ENCODE measurements at places on chromosomes 1 and 21. TPM values are rescaled to one million over a fixed set of nuclear protein-coding genes. Genes with fewer than 3 reads are reported as not detected.

Gene LCE1D
- not detected for total RNA-seq

GRCh38 chr1:247849616-247850015, 7.4 kb upstream of the TRIM58 start:
- H3K4me1 ChIP-seq: no peaks in the 10 kb centered on the region
- H3K27me3 ChIP-seq: peaks cover 9% of the 10 kb centered on the region
- H3K4me3 ChIP-seq: no peak overlapping the region
- no peak overlapping the region for H3K27ac ChIP-seq
- no peaks in the 10 kb centered on the region for H3K36me3 ChIP-seq
- no peak for DNase-seq

DNA sequence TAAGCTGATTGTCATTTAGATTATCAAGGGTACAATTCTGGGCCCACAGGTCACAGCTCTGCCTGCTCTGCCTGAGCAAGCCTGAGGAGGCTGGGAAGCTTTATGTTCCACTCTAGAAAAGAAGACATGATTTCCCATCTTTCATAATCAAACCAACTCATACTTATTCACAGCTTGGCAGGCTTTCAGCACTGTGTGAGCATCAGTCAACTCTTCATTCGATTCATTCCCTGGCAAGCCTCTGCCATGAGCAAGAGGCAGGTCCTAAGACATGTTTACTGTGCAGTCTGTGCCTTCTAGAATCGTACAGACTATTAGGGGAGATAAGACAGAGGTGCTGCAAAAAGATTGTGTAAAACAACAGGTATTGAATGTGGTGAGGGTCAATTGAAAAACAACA, 24.5 kb upstream of the KIRREL1 start:
- H3K4me3 ChIP-seq: no peak overlapping the region
- H3K4me1 ChIP-seq: no peaks in the 10 kb centered on the region
- H3K27ac ChIP-seq: no peak overlapping the region
- no peaks in the 10 kb centered on the region for H3K27me3 ChIP-seq
- no peak for DNase-seq

- peaks cover 13% of the 10 kb centered on the region for H3K4me1 ChIP-seq
- H3K36me3 ChIP-seq: peaks cover 14% of the 10 kb centered on the region
- peaks cover 3% of the 10 kb centered on the region for H3K27me3 ChIP-seq
Measured at GRCh38 chr1:229266832-229267500, 3.9 kb upstream of the RAB4A start.

DNA sequence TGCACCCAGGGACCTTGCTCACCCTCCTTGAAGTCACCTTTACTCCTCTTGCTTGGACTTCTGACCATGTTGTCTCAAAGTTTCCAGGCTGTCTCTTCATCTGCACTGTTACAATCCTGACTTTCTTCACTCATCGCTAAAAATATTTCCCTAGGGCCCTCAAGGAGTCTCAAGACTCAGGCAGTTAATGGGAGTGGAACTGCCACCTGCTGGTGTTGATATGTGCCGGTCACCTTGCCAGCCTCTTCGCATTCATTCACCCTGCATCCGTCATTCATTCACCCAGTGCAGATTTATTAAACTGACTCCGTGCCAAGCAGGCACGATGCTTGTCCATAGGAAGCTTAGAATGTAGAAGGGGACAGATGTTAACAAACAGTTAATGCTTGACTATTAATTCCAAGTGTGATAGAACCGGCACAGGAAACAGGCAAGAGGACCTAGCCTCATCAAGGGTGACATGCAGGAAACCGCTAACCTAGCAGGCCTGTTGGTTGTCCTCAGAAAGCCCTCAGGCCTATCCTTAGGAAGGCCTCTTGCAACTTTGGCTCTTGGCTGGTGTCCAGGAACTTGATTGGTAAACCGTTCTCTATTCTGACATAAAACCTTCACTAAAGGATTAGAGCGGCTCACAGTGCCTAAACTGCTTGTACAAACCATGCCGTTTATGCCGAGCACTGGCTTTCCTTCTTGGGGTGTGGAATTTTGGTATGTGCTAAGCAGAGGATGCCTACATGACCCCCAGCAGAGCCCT, 342.2 kb downstream of the CAMTA1 start:
- DNase-seq: no peak
- H3K4me1 ChIP-seq: no peaks in the 10 kb centered on the region
- peaks cover 1% of the 10 kb centered on the region for H3K27me3 ChIP-seq
- no peak overlapping the region for H3K27ac ChIP-seq
- no peak overlapping the region for H3K4me3 ChIP-seq
- no peaks in the 10 kb centered on the region for H3K36me3 ChIP-seq

- H3K4me3 ChIP-seq: no peak overlapping the region
- no peak for DNase-seq
- H3K36me3 ChIP-seq: no peaks in the 10 kb centered on the region
- H3K27ac ChIP-seq: no peak overlapping the region
- peaks cover 45% of the 10 kb centered on the region for H3K27me3 ChIP-seq
Measured at GRCh38 chr1:100543640-100544039, 5.7 kb downstream of the GPR88 start.
